ENCODE measurements at places on chromosomes 2 and 18. TPM values are rescaled to one million over a fixed set of nuclear protein-coding genes. Genes with fewer than 3 reads are reported as not detected.

- no peak for DNase-seq
Measured at GRCh38 chr2:74162951-74163350, 15.2 kb upstream of the BOLA3 start.

GRCh38 chr2:219059725-219060682, 717 bp downstream of the IHH start:
- DNase-seq, result no peak

- no peak for DNase-seq
Measured at GRCh38 chr2:207720517-207721187, 9.2 kb downstream of the CCNYL1 start.

The ZFP36L2 gene
- total RNA-seq, result 101 TPM

The ABCG8 gene
- not detected for total RNA-seq

GRCh38 chr2:210227290-210228088, 2.2 kb upstream of the ACADL start:
- DNase-seq, result no peak

- DNase-seq, result peak; percentile 16
Measured at GRCh38 chr2:17540093-17540812, at the start of gene VSNL1. Gene VSNL1, plus strand, starts transcription at chr2:17540696. Its CDS starts 51,379 bp downstream, at chr2:17592075.

GRCh38 chr18:9961041-9961440, 47.2 kb downstream of the VAPA start:
- DNase-seq, result no peak

DNA sequence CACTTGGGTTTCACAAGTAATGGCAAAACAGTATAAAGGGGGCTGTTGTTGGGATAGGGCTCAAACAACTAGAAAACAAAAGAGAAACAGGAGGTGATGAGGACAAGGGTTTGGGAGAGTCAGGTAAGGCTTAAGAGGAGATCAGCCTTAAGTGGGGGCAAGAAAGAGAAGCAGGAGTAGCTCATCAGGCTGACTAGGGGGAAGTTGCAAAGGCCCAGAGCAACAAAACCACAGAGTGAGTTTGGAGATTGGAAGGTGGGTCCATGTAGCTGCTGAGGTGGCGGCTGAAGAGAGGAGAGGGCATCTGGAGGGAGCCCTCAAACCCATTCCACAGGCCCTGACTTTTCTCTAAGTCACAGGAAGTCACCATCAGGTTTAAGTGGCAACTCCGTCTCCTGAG, 126.0 kb downstream of the MREG start:
- DNase-seq, result no peak

Data from tibial nerve (tissue), 4 donors.